ENCODE measurements at places on chromosomes 7 and 10. TPM values are rescaled to one million over a fixed set of nuclear protein-coding genes. Genes with fewer than 3 reads are reported as not detected.

The DNAJB6 gene
- total RNA-seq, result 74.6 TPM

The OR2A42 gene
- total RNA-seq, result 0.26 TPM

The DOCK4 gene
- total RNA-seq, result 163 TPM

The ANKRD1 gene
- 6.6 TPM for total RNA-seq

The ANKMY2 gene
- total RNA-seq, result 13.5 TPM

The IFIT1B gene
- 3.7 TPM for total RNA-seq

- DNase-seq, result peak; percentile 68
These were observed 387.2 kb downstream of the TCERG1L start for GRCh38 chr10:130924138-130924819.

- DNase-seq, result no peak
These were observed 7.0 kb downstream of the CUX1 start for GRCh38 chr7:101824440-101824839.

- DNase-seq, result no peak
These were observed 65.4 kb downstream of the ANKRD61 start for GRCh38 chr7:6096581-6096980.

DNA sequence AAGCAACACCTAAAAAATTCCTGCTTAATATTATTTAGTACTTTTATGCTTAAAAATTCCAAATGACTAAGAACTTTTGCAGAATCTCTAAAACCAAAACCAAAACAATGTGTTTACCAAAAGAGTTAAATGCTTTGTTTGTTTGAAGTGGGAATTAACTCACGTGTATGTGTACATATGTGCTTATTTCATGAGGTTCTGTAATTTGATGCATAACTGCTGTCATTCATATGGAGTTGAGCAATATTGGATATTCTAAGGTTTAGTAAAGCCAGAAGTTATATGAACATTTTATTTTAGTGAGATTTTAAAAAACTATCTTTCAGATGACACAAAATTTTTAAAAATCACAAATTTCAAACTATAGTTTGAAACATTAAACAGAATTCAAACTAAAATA, 157.1 kb downstream of the PIP4K2A start:
- no peak for DNase-seq

- no peak for DNase-seq
These were observed 51.3 kb upstream of the FRMD4A start for GRCh38 chr10:14382022-14382421.

GRCh38 chr10:75283671-75284470, 48.1 kb upstream of the COMTD1 start:
- peak; percentile 89 for DNase-seq

- no peak for DNase-seq
These were observed 297.5 kb upstream of the GALNT17 start for GRCh38 chr7:70834424-70834823.

- DNase-seq, result no peak
These were observed 121.4 kb downstream of the HIPK2 start for GRCh38 chr7:139656387-139656786.

DNA sequence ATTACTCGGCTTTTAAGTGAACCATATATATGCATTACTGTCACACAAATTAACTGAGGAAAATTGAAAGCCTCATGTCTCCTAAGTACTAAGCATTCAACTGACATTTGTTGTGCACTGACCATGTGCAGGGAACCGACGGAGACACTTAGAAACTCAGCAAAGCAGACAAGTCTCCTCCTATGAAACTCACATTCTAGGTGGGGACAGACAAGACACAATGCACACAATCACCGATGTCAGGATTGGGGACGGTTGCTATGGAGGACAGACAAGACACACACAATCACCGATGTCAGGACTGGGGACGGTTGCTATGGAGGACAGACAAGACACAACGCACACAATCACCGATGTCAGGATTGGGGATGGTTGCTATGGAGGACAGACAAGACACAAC, 134.0 kb downstream of the PTPRN2 start:
- no peak for DNase-seq

DNA sequence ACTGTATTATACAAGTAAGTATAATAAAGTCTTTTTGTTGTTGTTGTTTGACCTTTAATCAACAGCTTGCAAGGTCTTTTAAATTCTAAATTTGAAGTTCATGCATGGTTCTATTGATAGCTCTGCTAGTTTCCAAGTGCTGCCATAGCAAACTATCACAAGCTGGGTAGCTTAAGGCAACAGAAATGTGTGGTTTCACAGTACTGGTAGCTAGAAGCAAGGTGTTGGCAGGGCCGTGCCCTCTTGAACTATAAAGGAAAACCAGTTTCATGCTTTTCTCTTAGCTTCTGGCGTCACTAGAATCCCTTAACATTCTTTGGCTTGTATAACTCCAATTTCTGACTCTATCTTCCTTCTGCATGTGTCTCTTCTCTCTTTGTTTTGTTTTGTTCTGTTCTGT, 1021.9 kb upstream of the AUTS2 start:
- no peak for DNase-seq

GRCh38 chr7:80298201-80298600, 163.6 kb downstream of the GNAI1 start:
- no peak for DNase-seq

DNA sequence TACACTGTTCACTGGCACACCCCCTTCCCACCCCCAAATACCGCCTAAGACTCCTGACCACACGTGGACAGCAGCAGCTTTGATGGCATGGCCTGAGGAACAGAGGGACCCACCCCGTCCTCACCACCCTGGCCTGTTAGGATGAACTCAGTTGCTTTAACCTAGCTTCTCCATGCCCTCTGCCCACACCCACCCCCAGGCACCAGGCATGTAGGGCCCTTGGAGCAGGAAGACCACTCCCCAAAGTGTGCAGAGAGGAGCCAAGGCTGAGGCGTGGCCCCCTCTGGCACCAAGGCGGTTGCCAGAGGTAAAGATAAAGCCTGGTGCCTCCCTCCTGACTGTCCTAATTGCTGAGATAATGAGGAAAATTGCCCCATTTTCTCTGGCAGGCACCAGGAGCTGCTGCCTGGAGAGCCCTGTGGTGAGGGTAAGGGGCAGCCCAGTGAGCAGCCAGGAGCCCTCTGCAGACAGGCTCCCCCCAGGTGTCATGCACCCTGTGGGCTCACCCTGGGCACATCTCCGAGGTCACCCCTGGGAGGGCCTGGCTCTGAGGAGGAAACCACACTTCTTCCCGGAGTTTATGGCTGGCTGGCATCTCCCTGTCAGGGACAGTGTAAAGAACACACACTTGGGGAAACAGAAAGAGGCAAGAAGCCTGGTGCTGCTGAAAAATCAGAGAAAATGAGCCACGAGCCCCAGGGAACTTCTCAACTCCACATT, 47.7 kb downstream of the LRRC20 start:
- no peak for DNase-seq

- no peak for DNase-seq
These were observed 7.3 kb downstream of the LRRC27 start for GRCh38 chr10:132339276-132339675.

DNA sequence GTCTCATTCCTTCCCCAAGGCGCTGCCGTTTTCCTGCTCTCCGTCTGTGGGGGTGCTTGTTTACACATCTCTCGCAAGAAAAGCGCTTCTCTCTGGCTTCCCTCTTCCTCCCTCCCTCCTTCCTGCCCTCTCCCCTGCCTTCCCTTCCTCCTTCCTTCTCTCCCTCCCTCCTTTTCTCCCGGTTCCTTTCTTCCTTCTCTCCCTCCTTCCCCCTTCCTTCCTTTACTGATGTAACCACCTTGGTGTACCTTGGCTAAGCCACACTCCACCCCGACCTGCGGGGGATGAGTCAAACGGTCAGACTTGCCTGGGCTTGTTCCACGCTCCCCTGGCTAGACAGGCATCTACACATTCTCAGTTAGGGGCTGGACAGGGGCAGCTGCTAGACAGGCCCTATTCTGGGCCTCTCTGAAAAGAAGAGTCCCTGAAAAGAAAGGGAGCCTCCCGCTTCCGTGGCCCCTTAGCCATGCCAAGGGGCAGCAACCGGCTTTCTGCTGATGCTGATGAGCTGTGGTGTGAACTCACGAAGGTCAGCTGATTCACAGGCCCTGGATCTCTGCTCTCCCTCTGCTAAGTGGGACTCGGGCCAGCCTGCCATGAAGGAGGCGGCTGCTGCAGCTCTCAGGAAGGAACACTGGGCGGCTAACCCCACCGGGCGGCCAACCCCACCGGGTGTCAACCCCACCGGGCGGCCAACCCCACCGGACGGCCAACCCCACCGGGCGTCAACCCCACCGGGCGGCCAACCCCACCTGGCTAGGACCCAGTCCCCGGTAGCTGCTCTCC, 216.8 kb downstream of the TCERG1L start:
- peak; percentile 93 for DNase-seq

GRCh38 chr7:101650579-101651081, 21.5 kb upstream of the MYL10 start:
- no peak for DNase-seq

DNA sequence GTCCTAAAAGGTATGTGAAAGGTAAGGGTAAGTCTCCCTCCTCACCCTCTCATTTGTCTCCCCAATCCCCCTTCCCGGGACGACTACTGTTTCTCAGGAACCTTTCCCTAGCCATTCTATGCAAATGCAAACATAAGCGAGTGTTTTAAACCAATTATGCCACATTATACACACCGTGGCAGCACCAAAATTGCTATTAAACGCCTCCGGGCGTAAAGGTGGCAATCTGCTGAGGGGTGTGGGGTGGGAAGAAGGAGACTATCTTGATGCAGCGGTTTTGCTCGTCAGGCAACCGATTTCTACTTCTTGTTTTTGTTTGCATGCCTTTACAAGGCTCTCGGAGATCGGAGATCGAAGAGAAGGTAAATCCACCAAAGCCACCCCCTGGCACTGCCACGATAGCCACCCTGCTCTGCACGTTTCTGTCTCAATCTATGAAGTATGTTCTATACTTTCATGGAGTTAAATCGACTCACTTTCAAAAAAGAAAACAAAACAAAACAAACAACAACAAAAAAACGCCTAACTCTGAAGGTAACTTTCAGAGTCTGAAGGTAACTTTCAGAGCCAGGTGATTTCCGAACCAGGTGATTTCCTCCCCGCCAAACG, 46.0 kb upstream of the CDK1 start:
- DNase-seq, result no peak

- DNase-seq, result no peak
These were observed 427.1 kb downstream of the GALNT17 start for GRCh38 chr7:71558806-71559613.

DNA sequence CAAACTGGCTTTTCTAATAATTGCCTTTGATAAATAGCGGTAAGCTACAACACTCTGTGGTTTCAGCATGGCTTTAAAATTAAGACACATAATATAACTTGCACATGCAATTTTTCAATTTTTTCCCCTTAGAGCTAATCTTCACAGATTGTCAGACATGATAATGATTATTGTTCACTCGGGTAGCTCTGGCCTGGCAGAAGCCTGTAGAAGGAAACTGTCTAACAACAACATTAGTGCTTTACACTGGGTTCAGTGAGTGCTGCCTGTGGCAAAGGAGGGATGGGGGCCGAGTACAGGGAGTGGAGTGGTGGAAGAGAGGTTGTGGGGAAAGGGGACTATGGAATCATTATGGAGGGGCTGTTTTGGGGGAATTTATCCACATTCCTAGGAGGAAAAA, 67.2 kb upstream of the AUTS2 start:
- DNase-seq, result no peak

- peak; percentile 96 for DNase-seq
These were observed at the start of gene WDR11 for GRCh38 chr10:120850911-120851865. WDR11 (plus strand) TSS chr10:120851362; CDS start chr10:120851421, 59 bp downstream.

DNA sequence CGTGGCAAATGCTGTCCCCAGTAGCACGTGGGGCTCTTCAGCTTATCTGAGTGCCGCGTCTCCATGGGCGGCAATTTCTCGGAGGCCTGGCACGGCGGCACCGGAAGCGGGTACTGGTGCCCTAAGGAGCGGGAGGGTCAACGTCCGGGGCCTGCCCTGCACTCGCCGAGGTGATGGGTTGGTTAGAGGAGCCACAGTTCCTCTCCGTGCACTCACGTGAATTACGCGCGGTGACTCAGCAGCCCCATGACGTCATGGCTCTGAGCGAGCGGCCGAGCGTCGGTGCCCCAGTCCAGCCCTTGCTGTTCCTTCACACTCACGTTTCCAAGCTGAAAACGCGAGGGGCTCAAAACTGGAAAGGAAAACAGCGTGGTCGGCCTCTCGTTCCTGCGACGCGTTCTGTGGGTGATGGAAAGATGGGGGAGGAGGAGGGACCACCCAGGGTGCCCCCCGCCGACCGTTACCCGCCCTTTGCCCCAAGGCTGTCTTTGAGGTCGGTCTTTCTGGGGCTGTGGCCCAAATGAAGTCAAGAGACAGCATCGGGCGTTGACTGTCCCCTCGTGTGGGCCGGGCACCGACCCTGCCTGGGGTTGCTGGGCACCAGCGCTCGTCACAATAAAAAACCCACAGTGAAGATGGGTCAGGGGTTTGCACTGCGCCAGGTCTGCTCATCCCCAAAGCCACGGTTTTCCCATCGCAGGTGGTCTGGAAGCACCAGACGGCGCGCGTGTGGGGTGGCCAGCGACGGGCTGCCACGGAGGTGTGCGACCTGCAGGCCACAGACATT, 70.4 kb upstream of the CFAP46 start:
- DNase-seq, result no peak

GRCh38 chr7:151780631-151781030, 96.3 kb downstream of the PRKAG2 start:
- peak; percentile 63 for DNase-seq

- peak; percentile 87 for DNase-seq
These were observed 33.3 kb downstream of the FOXK1 start for GRCh38 chr7:4715410-4715776.

DNA sequence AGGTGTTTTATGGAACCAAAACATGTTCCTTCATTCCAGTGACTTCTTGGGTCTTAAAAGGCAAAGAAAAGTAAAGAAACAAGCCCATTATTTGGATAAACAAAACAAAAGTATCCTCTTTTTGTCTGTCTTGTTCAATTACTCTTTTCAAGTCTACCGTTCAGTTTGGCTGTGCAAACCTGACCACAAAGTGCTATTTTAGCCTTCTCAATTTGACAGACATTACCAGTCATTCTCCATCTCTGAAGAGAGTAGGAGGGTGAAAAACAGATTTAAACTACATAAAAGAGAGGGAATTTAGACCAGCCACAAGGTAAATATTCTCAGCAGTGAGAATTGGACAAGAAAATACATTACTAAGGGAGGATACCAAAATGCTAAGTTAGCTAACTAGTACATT, 145.2 kb downstream of the GRM3 start:
- no peak for DNase-seq

DNA sequence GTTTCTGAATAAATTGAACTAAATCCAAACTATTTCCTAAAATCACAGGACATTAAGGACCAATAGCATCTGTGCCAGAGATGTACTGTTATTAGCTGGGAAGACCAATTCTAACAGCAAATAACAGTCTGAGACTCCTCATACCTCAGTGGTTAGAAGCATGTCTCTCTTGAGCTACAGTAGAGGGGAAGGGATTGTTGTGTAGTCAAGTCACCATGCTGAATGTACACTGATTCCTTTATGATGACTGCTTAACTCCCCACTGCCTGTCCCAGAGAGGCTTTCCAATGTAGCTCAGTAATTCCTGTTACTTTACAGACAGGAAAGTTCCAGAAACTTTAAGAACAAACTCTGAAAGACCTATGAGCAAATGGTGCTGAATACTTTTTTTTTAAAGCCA, 13.9 kb downstream of the MEST start:
- no peak for DNase-seq

DNA sequence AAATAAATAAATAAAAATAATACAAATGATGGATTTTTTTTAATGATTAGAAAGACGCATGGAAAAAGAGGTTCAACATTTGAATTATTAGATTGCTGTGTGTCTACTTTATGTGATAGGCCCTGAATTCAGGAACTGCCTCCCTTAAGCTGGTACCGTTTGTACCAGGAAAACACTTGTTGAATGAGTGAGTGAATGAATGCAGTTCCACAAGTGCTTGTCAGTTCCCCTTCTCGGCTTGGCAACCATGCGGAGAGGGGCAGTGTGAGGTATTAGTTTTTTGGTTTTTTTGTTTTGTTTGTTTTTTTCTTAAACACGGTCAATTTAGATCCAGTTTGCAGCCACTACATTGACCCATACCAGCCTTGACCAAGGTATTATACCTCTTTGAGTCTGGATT, 2.1 kb upstream of the DPY19L1 start:
- DNase-seq, result no peak

Data from lung (tissue), 17 donors.